ENCODE measurements at places on chromosomes 1 and 21.

- DNase-seq = no peak
Observed at GRCh38 chr1:223088713-223089240, 54.3 kb downstream of the TLR5 start.

- no peak for DNase-seq
Observed at GRCh38 chr1:10387677-10388386, 11.0 kb upstream of the PGD start.

GRCh38 chr1:247998811-247999210 lies 14.6 kb upstream of the OR2L5 start:
- no peak for DNase-seq

DNA sequence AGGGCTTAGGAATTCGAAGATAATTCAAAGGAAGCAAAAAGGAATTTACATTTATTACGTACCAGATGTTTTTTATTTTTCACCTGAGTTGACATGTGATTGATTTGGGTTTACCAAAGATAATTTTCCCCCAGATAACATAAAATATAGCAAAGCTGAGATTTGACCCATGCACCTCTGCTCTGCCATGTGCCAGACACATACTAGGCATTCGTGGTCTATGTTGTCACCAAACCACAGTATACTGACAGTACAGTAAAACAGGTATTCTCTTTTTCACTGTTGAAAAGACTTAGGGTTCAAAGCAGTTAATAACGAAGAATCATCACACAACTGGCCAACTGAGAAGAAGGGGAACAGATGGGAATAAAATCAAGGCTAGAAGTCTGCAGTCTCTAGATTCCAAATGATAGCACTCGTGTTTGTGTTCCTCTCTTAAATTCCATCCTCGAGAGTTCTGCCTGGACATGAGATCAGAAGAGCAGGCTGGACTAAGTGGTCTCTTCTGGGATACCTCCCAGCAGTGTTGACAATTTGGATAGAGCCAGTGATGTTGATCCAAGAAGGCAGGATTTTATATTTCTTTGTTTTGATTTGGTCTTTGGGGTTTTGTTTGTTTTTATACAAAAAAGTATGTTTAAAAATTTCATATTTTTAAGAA lies 85.3 kb upstream of the RAVER2 start:
- DNase-seq = no peak

DNA sequence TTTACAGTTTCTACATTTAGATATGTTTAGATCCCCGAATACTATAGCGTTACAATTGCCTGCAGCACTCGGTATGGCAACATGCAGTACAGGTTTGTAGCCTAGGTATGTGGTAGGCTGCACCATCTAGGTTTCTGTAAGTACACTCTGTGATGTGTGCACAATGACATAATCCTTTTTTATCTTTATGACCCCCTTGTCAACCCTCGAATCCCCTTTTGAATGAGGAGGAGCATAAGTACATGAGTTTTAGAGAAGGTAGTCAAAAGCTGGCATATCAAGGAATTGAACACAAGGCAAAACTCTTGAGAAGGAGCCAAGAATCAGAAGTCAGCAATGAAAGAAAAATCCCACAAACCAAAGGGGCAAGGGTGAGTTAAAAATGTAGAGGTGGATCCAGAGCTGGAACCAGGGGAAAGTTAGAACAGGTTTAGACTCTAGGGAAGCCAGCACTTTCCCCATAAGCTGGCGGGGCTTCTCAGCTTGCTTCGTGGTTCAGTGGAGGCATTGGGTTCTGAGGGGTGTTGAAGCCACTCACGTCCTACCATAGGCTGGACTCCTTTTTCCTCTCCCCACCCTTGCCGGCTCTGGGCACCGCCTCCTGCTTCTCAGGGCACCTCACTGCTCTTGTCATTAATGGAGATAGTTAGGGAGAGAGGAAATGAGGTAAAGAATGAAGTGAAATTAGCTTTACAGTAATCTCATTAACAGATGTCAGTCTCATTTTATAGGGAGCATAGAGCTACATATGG lies 31.3 kb downstream of the OLFML3 start:
- no peak for DNase-seq

DNA sequence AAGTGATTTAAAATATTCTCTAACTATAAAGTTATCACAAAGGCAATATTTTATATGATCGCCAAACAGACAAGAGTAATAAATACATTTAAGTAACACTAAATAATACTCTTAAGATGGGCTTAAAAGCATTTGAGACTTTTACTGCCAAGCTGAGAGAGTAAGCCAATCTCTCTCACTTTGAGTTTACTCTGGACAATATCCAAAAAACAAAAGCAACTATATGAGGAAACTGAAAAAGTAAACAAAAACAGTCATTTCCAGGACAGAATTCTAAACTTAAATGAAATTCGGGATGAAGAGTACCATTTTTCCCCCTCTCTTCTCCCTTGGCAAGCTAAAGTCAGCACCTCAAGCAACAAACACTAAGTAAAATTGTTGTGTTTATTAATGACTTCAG lies 173.2 kb downstream of the COP1 start:
- no peak for DNase-seq

GRCh38 chr1:53559391-53559815 lies 100.2 kb downstream of the DMRTB1 start:
- no peak for DNase-seq

GRCh38 chr1:178093951-178094738 lies at the start of gene RASAL2:
TSS of gene RASAL2 (plus strand) at chr1:178094104. CDS start at chr1:178094493, 389 bp downstream.
- peak; percentile 65 for DNase-seq

DNA sequence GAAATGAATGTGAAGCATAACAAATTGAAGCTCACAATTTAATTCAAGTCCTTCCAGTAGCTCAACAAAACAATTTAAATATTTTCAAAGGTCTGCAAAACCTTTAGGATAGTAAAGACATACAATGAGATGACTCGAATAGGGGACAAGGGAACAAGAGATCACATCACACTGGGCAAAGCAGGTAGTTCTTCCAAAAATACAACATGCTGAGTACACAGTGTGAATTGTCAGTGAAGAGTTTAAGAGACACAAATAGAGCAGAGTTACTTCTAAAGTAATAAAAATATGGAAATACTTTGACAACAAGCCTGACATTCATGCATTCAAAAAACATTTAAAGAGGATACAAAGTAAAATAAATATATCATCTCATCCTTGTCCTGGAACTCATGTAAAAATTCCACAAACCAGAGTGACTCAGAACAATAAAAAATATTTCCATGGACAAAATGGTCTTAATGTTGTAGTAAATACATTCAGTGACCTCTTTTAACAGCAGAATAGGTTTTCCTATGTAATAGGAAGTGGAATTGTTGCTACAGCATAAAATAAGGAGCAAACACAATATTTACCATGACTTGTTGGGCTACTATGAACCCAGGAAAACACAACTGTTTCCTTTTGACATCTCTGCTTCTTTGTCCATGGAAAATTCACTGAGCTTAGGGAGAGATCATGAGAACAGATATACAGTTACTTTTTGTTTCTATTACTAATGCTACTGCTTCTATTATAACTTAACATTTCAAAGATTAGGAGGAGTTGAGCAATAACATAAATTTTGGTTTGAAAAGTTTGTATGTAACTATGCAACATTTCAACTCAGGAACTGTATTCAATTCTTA lies 83.7 kb upstream of the BCL10 start:
- no peak for DNase-seq

DNA sequence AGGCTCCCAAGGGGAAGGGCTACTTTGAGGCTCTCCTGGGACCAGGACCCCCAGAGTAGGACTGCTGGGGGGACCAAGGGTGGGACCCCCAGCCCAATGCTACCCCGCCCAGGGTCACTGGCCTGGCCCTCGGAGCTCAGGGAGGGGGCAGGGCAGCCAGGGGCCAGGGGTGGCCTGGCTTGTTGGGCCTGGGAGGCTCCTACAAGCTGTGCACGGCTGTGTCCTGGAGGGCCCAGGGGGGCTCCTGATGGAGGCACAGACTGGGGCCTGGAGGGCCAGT lies 2.2 kb downstream of the HES4 start:
- no peak for DNase-seq

DNA sequence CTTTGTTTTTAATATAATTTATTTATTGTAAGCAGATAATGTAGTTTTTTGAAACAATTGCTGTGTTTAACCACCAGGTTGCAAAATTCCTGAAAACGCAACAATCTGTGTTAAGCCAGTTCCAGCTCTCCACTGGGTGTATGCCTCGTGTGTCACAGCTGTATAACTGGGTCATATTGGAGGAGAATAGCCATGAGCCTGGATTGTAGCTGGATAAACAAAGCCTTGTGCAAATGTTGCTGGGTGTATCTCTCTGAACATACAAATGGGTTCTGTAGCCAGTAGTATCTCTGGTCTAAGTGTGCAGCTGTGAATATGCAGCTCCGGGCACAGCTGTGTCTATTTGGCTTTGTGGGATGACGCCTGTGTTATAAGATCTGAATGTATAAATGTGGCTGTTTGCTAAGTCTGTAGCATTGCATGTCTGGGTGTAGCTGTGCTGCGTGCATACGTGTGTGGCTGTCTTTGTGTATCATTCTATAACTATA lies 2.8 kb downstream of the TCEA3 start:
- no peak for DNase-seq

DNA sequence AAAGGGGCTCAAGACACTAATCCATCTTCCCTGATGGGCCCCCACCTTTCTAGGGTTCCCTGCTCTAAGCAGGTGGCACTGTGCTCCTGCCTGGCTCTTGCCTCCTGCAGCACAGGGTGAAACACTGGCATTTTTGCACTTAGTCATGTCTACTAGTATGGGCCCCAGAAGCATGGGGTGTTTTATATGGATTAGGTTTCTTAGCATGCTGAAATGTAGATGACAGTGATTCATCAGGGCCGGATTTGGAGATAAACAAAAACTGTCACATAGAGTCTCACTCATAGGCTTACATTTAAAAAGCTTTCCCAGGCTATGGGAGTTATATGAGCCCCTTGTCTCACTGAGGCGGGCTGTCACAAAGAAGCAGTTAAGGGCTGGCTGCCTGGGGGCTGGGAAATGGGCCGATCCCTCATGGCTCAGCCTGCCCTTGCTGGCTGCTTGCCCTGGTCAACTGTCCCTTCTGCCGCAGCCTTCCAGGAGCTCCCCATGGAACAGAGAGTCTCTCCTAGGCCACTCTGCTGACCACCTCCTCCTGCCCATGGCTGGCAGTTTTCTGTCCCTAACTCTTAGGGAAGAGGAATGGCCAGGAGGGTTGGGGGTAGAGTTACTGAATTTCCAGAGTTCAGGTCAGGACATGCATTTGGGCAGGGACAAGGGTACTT lies 6.5 kb downstream of the GALNT2 start:
- no peak for DNase-seq

GRCh38 chr1:117284399-117285215 lies 73.9 kb upstream of the VTCN1 start:
- no peak for DNase-seq

GRCh38 chr1:99122039-99122438 lies 117.4 kb upstream of the PLPPR5 start:
- DNase-seq = no peak

GRCh38 chr1:16924216-16924918 lies 2.6 kb downstream of the CROCC start:
- DNase-seq = no peak

GRCh38 chr1:3070644-3071564 lies 1.9 kb downstream of the PRDM16 start:
- DNase-seq = no peak

DNA sequence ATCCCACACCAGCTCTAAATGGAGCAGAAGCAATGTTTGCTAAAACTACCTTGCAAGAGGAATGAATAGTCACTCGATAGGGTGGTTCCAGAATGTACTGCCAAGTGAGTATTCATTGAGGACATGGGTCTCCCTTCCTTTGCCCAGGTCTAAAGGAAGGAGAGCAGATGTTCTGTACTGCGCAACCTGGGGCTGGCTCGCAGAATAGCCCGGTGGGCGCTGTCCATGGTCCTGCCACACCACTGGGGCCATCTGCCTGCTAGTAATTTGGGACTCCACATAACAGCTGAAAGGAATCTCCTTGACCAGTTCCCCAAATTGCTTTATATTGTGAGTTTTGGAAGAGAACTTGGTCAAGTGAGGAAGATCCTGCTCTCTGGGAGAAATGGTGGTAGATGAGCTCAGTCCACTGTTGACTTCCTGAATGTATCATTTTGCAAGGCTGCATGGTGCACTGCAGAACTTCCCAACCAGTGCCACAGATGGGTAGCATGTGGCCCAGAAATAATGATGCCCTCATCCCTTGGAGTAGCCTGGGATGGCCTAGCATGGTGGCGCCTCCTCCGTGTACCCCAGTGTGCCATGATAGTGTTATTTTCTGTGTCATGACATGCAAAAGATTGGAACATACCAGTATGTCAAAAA lies 5.7 kb downstream of the SLC6A17 start:
- DNase-seq = peak; percentile 71

- DNase-seq = no peak
Observed at GRCh38 chr1:58391056-58391455, 155.5 kb downstream of the OMA1 start.

GRCh38 chr21:45000637-45001133 lies 60.9 kb downstream of the SLX9 start:
- no peak for DNase-seq

- no peak for DNase-seq
Observed at GRCh38 chr1:61004262-61005003, 77.9 kb upstream of the NFIA start.

GRCh38 chr21:36821032-36821299 lies 122.1 kb downstream of the SIM2 start:
- DNase-seq = no peak

DNA sequence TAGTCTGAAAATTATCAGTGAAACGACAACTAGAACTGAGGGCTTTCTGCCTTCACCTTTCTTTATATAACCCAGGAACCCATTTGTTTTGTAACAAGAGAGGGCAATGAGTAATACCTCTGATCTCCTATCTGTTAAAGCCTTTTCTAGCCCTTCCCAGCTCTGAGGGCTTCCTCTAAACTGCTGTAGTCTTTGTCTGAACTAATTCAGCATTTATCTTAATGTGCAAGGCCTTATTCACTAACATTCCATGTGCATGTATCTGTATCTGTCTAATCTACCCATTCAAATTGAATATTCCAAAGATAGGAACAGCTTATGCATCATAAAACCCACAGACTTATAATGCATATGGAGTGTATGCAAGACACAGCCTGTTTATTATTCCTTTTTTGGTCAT lies 167.1 kb downstream of the LYPLAL1 start:
- no peak for DNase-seq

GRCh38 chr1:4312024-4312423 lies 342.4 kb upstream of the AJAP1 start:
- DNase-seq = no peak

GRCh38 chr1:171501305-171502024 lies 16.1 kb downstream of the PRRC2C start:
- no peak for DNase-seq
